Non-pigmented ciliary epithelial cell (primary cell): ENCODE measurements at places on chromosomes 7 and 10.

DNA sequence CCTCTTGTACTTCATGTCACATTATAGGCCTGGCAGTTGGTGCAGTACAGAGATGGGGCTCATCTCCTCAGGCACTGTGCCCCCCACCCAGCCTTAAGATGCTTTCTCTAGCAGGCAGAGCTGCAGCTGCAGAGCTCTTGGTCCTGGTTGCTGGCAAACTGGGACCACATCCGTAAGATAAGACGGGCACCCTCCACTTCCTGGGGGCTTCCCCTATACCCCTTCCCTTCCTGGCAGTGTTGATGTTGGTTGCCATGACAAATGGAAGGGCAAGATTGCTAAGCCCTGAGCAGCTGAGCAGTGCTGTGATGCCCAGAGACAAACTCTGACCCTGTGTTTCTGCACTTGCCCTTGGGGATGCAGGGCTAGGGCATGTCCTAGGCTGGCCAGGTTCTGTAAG lies 103.4 kb upstream of the ANLN start:
- no peak for DNase-seq

DNA sequence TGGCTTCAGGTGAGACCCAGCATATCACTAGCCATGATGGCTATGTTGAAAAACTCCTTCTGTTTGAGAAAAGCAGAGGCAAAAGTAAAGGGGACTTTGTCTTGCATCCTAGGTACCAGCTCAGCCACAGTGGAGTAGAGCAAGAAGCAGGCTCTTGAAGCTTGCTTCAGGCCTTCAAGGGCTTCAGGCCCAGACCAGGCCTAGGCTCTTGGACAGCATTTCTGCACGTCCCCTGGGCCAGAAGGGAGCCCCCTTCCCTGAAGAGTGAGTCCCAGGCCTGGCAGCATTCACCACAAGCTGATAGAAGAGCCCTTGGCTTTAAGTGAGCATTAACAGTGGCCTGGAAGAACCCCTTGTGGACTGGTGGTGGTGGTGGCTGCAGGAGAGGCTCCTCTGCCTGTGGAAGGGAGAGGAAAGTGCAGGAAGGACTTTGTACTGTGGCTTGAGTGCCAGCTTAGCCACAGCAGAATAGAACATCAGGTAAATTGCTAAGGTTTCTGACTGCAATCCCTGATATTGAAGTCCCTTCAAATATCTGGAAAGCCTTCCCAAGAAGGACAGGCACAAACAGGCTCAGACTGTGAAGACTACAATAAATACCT lies 28.1 kb upstream of the FAM171A1 start:
- no peak for DNase-seq

- DNase-seq: no peak
Observed at GRCh38 chr10:18659819-18660535, 746 bp downstream of the ARL5B start.

- peak; percentile 6 for DNase-seq
Observed at GRCh38 chr10:115657161-115657860, 564.1 kb downstream of the ATRNL1 start.

GRCh38 chr7:123401295-123401694 lies 133.1 kb downstream of the IQUB start:
- DNase-seq: no peak
